NCI-H2171 treated with DMSO at 0.1 percent for 48 hours (cell line): ENCODE measurements at places on chromosomes 5 and 9.

DNA sequence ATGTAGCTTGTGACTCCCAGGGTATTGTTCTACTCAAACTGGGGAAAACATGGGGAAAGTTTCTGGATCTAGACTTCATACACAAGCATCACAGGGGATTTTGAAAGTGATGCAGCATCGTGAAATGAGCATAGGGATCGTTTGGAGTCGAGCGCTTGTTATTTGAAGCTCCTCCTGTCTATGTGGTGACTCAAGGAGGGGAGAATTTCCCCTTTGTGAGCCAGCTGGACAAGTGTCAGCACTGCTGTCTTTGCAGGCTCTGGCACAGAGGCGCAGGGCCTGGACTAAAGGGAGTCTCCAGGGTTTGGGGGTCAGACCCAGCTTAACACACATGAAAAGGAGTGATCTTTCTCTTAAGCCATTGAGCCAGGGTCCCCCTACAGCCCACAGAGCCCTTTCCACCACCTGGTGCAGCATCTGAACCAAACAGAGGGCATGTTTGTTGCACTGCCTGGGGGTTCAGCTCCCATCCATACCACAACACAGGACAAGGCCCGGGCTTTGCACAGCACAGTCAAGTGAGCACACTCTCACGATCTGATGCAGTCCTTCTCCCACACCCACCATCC is 51.0 kb downstream of the IRF1 start:
- no peak for DNase-seq

- no peak for DNase-seq
Observed at GRCh38 chr9:91023741-91024140, 222.1 kb downstream of the SYK start.

- no peak for DNase-seq
Observed at GRCh38 chr5:95432779-95433178, 41.6 kb downstream of the FAM81B start.

- no peak for DNase-seq
Observed at GRCh38 chr5:133552925-133553525, 59.3 kb downstream of the FSTL4 start.

DNA sequence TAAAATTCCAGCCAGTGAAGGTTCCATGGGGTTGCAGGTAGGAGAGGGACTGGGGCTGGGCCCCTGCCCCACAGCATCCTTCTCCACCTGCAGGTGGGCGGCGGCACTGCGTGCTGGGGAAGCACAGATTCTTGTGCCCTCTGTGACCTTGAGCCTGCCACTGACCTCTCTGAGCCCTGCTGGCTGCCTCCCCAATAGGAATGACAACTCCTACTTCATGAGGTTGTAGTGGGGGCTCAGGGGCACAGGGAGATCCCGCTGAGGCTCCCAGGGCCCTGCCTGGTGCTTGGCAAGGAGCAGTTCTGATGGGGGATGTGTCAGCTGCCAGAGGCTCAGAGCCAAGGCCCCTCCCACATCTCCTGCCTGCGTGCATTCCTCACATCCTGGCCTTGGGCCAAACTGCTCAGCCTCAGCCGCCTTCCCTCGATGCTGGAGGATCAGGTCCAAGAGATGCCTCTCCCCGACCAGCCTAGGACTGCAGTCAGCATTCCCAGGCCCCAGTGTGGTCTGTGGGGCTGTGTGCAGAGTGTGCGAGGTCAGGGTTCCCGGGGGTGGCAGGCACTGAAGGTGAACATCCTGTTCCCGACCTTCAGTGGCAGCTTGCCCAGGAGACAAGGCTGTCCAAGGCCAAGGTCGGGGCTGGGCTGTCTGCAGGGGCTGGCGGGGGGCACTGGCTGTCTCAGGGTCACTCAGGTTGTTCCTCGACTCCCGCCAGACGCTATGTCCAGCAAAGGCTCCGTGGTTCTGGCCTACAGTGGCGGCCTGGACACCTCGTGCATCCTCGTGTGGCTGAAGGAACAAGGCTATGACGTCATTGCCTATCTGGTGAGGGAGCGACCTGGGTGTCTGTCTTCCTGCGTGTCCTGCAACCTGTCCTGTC is 7.0 kb downstream of the ASS1 start:
- DNase-seq, result peak; percentile 96

DNA sequence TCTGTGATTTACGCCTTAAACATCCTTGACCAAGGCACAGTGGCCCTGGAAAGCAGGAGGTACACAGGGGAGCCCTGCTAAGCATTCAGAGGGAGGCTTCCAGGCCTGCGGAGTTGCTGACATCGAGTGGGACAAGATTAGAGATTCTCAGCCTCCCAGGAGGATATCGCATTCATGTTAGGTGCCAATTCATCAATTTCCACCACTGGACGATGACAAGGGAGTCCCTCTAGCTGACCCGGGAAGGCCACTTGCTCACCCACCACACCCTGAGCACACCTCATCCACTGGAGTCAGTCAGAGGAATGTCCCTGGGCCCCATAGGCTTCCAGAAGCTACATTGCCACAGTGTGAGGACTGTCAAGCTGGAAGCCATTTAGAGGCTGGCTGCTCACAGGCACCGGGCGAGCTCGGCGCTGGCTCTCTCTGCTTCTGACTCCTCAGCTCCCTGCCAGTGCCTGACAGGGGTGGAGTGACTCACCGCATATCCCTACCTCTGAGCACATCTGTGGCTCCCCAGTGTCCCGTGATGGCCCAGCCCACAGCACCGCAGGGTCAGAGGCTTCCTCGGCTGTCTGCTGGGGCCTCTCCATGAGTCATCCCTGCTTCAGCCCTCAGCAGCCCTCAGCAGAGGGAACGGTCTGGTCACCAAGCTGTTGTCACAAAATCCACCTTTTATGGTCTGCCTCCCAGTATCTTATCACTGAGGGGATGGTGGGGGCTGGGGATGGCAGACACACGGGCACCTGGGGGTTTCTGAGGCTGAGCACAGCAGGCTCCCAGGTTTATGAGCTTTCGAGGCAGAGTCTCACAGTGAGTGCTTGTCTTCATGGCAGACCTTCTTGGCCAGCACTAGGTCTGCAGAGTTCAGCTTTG is 117.5 kb downstream of the ZNF608 start:
- no peak for DNase-seq

GRCh38 chr5:2170761-2171160 is 288.0 kb upstream of the IRX4 start:
- peak; percentile 56 for DNase-seq

DNA sequence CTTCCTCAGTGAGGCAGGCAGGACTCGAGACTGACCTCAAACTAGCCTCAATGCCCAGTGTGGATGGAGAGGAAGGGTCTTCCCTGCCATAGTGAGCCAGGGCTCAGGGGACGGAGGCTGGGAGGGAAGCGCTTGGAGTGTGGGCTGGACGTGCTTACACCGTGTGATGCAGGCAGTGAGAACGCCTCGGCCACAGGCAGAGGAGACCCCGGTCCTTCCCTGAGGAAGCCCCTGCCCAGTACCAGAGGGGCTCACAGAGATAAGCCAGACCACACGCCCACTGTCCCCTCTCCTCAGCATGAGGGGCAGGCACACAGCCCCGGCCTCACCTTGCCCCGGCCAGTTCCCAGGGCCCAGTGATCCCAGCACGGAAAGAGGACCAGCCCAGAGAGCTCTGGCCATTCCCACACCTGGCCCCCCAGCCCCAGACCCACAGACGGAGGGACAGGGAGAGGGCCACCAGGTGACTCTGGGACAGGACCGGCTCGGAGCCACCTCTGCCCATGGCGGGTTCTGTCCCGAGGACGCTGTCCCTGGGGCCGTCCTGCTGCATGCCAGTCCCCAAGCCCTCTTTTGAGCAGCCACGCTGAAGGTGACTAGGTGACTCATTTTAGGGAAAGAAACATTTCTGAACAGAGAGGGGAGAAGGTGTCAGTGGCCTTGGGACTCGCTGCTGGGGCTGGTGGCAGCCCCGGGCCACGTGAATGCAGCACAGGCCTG is 6.0 kb upstream of the NSMF start:
- no peak for DNase-seq

DNA sequence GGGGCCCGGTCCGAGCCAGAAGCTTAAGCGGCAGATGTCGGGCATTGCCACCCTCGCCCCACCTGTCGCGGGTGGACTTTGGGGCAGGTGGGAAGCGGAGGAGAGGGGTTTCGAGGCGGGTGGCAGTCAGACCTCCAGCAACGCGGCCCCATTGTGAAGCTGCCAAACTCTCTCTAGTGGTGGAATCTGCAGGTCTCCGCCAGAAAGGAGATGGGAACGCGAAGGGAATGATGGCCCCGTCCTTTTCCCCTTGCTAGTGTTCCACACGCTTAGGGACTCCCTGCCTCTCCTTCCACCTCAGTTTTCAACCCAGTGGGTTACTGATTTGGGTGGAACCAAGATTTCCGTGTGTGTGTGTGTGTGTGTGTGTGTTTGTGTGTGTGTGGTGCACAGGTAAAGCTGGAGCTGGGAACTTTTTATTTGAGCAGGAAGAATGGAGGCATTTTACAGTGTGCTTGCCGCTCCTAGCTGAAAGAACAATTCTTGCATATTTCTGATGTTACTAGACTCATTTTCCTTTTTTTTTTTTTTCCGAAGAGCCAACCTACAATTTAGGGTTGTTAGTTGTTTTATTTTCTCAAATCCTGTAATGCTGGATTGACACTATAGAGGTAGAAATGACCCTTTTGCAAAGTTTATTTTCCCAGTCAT is 1.3 kb downstream of the MACIR start:
- peak; percentile 42 for DNase-seq

- no peak for DNase-seq
Observed at GRCh38 chr5:143558048-143558447, 154.6 kb upstream of the NR3C1 start.

DNA sequence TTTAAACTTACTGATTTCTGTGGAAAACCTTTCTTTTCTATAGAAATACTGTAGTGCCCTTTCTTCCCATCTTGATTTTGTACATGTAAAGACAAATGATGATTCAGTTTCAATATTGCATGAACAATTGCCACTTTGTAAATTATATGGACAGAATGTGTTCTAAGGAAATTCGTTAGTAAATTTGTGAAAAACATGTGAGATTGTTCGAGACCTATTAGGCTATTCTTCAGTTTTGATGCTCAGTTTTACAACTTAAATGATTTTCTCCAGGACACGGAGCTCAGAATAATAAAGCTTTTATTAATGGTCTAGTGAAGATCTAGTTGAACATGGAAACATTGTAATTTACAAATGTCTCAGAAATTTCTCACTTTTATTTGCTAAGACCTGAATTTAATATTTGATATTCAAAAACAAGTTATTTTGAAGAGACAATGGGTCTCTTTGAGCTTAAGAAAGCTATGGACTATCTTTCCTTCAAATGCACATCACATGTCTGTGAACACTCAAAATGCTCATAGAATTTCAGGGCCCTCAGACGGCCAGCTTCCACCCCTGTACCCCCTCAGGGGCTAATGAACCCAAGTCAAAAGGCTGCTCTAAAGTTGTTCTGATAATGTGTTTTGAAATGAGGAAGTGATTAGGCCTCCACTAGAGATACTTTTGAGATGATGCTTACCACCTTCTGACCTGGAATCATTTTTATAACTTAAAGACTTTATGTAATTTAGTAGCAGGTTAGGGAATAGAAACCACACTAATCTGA is 54.1 kb upstream of the FSD1L start:
- no peak for DNase-seq

DNA sequence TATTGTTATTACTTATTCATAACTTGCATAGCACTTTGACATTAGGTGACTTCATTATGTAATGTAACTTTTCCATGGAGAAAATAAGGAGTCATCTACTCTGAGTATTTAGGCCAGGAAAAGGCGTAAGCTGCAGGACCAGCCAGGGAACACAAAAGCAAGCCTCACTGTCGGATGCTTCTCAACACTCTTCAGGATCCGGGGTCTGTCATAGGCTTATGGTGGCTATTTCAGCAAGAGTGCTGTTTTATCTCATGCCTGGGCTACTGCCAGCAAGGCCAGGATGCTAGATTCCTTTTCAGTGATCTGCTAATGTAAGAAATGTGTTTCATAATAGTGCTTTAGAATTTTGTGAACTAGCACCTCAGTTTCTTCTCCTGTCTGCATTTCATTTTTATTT is 162.4 kb downstream of the CHSY3 start:
- no peak for DNase-seq

- DNase-seq, result no peak
Observed at GRCh38 chr5:115415143-115415491, 118.7 kb upstream of the CCDC112 start.

GRCh38 chr9:126049896-126050604 is 276.6 kb upstream of the MVB12B start:
- no peak for DNase-seq

- no peak for DNase-seq
Observed at GRCh38 chr5:98638701-98639100, 134.8 kb upstream of the RGMB start.

- DNase-seq, result no peak
Observed at GRCh38 chr5:75694781-75695180, 22.5 kb downstream of the POC5 start.

DNA sequence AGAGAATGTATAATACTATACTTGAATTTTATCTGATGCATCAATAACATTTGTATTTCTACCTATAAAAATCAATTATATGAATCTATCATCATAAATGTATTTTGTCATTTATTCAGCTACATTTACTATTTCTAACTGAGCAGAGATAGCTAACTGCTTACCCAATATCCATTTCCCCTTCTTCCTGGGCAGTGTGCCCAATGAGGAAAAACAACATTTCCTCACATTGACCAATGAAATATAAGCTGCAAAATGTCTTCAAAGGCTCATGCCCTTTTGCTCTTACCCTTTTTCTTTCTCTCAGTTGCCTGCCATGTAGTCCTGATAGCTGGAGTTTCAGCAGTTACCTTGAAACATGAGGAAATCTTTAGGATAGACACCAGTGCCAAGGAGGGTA is 385.8 kb upstream of the PCSK5 start:
- no peak for DNase-seq

- no peak for DNase-seq
Observed at GRCh38 chr5:141825241-141825671, 53.0 kb downstream of the PCDH1 start.

GRCh38 chr5:84685121-84685894 is 300.6 kb upstream of the EDIL3 start:
- DNase-seq, result no peak

DNA sequence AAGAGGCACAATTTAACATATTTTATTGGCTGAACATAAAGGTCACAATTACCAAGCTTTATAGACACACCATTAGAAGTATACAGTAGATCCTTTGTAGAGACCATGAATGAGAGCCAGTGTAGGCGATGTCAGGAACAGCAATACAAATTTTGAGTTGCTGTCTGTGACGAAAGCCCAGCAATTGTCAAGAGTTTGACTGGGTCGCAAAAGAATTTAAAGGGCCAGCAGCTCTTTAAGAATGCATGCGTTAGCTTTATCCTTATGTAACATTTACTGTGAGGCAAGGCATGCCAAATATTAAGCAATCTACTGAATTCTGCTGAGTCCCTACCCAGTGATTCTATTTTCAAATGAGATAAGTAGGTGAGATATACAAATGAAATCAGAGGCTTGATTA is 236.9 kb downstream of the ARRDC3 start:
- DNase-seq, result no peak

- no peak for DNase-seq
Observed at GRCh38 chr5:133065471-133065870, 13.7 kb downstream of the HSPA4 start.

GRCh38 chr9:72305102-72305546 is 59.9 kb downstream of the ZFAND5 start:
- peak; percentile 79 for DNase-seq
